ENCODE measurements at places on chromosomes 5 and 9.

DNA sequence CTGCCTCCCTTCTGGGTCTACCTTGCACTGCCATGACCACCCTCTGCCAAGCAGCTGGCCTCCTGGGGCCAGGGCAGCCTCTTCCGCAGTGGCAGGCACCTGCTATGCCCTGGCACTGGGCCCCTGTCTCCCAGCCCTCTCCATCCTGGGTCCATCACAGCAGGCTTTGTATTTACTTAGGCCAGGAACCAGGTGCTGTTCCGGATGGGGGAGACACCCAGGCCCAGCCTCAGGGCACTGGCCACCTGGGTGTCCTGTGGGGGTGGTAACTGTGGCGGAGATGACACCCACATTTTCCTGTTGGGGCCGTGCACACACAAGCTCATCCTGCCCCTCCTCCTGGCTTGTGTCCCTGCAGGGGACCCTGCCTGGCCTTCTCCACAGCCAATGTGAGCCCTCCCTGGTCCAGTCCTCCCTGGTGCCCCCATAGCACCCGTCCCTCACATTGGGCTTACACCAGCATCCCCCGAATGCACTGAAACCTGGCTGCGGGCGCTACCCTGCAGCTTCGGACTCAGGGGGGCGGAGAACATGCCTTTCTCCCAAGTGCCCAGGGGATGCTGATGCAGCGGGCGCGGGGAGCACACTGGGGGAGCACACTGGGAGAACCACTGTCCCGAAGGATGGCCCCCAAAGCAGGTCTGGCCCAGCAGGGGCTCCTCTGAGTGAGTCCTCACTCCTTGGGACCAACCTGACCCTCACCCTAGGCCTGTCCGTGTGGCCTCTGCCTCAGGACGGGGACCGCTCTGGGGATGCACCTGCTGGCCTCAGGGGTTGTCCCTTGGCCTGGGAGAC is 17.9 kb downstream of the FAM163B start:
- DNase-seq = no peak

DNA sequence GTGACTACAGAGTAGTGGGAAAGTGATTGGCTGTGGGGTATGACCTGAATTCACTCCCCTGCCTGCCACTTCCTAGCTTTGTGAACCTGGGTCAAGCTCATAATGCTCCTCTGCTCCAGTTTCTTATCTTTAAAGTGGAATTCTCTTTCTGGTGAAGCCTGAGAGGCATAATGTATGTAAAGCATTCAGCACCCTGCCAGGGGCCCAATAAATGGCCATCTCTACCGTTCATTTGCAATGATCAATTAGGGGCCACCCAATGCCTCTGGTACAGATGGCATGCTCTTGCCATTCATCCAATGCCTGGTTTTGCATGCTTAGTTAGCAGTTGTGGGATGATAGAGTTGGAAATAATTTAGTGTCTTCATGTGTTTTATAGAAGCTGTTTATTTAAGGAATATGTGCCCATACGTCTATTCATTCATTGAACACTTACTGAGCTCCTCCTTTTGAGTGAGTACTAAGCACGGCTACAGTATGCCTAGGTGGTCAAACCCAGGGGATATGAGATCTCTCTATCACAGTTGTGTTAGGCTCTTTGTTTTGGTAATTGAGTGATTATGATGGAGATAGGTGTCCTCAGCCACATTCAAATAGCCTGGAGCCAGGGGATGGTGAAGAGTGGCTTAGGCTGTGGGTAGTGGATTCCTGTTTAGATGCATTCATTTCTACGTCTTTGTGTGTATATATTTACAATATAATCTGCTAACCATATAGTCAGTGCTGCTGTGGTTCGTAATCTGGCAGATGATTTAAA is 15.3 kb downstream of the ZNF462 start:
- no peak for DNase-seq

DNA sequence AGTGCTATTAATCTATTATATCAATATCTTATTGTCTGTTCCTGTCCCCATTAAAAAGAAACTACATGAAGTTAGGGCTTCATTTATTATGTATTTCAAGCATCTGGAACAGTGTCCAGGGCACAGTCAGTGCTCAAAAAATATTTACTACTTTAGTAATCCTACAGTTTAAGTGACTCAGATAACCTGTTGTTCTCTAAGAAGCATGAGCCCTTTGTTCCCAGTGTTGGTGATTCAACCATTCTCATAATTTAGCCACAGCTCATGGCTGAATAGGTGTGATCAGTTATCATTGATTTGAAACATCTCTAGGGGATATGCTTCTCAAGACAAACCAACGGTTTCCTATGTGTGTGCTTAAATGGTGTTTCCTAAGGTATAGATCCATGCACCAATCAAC is 292.7 kb downstream of the TMEM167A start:
- no peak for DNase-seq

DNA sequence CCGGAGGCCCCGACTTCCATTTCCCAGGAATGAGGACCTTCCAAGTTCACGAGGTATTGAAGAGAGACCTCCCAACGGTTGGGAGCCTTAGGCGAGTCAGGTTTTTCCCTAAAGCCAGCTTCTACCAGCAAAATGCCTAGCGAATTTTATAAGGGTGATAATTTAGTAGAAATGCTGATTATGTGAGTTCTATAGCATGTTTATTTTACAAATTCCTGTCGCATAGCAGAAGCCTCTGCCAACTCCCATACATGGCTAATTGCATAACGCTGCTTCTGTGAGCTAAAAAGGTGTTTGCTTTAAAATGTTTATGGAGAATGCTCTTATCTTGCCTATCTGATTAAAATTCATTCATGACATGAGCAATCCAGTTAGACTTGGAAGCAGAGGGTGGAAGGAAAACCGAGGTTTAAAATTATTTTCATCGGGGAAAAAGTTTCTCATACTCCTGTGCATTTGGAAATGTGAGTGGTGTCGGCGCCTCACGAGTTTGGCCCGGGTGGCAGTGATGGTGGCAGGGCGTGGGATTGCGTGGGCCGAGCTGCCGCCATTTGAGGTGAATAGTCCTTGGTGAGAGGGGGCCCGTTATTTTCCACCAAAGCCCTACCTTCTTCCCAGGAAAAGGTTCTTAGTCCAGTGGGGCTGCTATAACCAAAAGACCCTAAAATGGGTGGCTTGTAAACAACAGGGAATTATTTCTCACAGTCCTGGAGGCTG is 104.4 kb upstream of the FCN2 start:
- DNase-seq = no peak

- DNase-seq = no peak
Measured at GRCh38 chr5:153147891-153148623, 342.4 kb upstream of the GRIA1 start.

DNA sequence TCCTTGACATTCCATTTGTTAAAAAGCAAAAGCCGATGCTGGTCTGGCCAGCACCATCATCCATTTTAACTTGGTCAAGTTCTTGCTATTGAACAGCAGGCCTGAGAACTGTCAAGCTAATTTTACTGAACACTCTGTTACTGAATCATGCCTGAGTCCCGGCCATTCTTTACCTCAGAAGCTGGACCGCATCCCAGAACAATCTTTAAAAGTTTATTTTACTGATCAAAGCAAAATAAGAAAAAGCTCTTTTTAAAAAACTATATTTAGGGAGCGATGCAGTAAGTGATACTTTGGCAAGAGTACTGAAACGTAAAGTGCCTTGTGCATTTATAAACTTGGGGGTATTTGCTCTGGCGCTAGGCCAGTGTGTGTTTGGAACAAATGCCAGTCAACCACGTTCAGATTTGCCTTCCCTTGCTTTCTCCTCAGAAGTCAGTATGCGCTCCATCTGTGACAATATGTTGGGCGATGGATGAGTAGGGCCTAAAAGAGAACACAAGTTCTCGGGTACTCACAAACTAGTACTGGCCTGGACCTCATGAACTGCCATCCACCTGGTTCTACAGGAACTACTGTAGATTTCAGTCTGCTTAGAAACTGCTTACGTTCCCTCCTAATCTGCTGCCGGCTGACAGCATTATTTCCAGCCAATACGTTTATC is 161.9 kb downstream of the MAPKAP1 start:
- no peak for DNase-seq

Data from CD4-positive, alpha-beta T cell treated with Interleukin-2 at 100 ng/mL for 4 hours (primary cell).